ENCODE measurements at places on chromosomes 7 and 10.

DNA sequence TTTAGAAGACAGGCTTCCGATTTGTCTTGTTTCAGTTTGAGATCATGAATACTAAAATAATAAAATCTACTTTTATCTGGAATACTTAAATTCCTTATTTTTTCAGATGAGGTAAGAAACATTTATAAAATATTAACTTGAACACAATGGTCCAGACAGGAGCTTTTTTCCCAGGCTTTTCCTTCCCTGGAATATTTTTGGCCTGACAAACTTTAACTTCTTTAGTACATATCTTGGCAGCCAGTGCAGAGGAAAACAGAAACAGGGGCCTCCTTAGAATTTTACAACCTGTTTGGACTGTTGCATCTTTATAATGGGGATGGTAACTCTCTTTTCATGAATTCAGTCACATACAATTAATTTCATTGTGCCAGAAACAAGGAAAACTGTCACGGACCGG, 41.4 kb downstream of the NRP1 start:
- DNase-seq: no peak

DNA sequence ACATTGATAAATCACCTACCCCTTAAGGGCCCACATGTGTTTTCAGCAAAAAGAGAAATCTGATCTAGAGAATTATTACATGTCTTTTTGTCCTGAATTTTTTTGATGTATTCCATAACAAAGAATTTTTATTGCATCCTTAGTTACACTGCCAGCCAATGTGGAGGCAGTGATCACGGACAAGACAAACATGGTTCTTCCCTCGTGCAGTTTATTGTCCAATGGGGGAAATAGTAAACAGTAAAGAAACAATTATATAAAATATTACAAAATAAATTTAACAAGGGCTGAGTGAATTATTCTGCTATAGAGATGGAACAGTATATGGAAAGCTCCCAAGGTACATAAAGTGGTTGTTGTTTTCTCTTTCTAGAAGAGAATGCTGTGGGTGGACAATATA, 2.0 kb downstream of the STEAP2 start:
- DNase-seq: no peak

DNA sequence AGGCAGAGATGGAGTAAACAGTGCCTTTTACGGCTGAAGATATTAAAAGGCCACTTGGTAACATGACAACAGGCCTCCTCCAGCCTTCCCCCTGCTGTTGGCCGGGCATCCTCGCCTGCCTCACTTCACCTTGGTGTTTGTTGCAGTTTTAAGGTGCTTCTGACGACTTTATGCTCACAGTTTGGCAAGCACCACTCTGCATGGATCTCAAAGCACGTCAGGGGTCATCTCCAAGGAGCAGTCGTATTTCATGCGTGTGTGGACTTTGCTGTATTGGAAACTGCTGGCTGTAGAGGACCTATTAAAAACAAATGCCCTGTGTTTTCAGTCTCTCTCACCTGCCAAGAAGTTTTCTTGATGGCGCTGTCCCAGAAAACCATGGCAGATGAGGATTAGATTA, 483.1 kb downstream of the RPS24 start:
- DNase-seq: no peak

DNA sequence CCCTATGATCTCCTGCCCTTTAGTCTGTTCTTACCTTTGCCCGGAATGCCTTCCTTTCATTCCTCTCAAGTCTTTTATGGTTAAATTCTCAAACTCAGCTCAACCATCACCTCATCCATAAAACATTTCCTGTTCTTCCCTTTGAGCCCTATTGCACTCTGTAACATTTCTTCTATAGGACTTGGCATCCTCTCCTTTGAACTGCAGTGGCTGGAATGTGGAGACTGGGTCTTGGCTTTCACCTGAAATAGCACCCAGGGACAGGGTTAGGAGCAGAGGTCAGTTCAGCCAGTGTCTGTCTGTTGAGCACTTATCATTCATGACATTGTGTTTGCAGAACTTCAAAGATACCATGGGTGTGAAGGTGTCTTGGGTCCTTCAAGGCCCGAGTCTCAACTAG, 7.2 kb downstream of the NFE2L3 start:
- no peak for DNase-seq

GRCh38 chr7:140661124-140661523, 11.6 kb upstream of the ADCK2 start:
- DNase-seq: no peak

DNA sequence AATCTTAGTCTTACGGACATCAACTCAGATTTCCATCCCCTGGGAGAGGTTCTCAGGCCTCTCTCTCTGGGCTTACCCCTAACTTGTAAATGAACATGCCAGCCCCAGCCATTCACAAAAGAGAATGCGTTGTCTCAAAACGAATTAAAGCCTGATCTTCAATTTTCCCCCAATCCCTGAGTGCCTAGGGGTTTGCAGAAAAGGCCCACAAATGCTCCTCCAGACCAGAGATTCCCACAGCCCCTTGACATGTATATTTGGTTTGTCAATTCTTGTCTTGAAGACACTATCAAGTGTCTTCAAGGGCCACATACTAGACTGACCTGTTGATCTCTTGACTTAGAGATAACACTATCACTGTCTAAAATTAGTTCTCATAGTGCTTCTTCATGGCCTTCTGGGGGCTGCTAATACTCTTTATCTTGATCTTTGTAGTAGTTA, 11.9 kb upstream of the HOXA13 start:
- no peak for DNase-seq

GRCh38 chr10:116171505-116171904, 101.5 kb downstream of the GFRA1 start:
- no peak for DNase-seq

DNA sequence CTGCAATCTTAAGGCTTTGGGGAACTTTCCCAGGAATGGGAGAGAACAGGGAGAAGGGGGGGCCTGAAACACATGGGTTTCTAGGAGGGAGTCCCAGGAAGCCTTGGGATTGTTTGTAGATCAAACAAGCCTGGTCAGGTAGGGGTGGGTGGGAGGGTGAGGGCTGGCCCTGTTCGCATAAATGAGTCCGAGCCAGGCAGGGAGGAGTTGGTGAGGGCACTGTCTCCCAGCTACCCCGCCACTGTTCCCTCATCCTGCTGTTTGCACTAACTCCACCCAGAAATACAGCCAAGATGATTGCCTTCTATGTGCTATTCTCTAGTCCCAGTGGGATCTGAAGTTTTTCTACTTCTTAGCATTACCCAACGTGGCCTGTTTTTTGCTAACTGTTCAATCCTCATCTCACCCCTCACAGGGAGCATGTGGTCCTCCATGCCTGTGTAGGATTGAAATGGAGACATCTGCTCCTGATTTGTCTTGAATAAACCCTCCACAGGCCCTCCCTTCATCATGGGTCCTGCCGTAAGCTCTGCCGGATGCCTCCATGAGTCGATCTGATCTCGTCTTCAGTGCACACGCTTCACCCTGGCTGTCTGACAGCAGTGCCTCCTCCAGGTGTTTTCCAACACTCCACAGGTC, 257.0 kb downstream of the COBL start:
- no peak for DNase-seq
